DND-41 (cell line): ENCODE measurements at places on chromosomes 3 and 15.

DNA sequence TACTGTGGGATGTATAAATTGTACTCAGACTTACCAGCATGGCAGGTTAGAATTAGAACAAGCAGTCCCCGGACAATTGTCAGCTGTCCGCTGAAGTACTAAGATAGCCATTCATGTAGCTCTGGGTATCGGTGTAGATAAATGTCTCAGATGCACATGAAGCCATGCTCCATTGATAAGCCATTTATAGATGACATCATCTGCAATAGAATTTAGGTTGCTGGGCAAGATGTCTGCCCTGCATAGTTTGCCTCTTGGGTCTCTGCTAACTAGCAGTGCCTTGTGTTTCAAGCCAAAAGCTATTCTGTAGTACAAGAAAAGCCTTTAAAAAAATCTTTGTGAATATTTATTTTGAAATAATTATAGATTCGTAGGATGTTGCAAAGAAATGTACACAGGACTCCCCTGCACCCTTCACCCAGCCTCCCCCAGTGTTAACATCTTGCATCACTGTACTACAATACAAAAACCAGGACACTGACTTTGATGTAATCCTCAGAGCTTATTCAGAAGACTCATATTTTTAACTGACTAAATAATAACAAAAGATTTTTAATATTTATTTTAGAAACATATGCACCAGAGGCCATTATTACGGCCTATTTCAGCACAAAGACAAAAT lies 220.6 kb upstream of the THRB start:
- DNase-seq: no peak

- no peak for DNase-seq
Measured at GRCh38 chr15:101167411-101167752, 84.5 kb downstream of the CHSY1 start.

GRCh38 chr3:48194446-48195071 lies 6.3 kb upstream of the CDC25A start:
- peak; percentile 54 for DNase-seq

DNA sequence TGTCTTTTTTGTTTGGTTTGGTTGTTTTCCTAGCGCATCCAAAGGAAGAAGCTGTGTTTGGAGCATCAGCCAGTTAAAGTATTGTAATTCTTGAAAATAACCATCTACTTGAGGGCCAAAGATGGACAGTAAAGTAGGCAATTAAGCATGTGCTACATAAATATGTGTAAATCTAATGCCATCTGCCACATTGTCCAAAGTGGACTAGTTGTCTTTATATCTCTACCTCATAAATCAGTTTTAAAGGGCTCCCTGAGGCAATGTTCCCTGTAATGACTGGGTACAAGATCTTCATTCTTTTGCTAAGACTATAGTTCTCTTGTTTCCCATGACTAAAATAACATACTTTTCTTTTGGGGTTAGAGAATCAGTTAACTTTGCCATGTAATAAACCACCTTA lies 460.0 kb upstream of the RARB start:
- no peak for DNase-seq

GRCh38 chr3:40417845-40418543 lies 31.0 kb downstream of the ENTPD3 start:
- DNase-seq: no peak

DNA sequence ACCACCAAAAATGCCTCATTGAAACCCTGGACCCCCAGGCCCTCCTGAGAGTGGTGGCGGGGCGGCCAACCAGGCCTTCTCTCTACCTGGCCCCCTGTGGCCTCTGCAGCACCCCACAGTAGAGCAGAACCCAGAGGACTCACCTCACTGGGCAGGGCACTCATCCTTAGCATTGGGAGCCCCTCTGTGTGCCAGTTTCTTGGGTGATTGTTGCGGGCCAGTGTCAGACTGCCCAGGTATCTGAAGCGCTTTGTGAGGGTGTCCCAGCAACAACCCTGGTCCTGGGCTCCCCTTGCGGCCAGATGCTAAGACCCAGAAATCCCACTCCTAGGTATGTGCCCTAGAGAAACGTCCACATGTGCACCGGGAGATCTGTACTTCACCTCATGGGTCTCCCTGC lies 20.7 kb upstream of the MRPS22 start:
- no peak for DNase-seq

GRCh38 chr15:36356978-36357601 lies 222.3 kb upstream of the CDIN1 start:
- DNase-seq: no peak

DNA sequence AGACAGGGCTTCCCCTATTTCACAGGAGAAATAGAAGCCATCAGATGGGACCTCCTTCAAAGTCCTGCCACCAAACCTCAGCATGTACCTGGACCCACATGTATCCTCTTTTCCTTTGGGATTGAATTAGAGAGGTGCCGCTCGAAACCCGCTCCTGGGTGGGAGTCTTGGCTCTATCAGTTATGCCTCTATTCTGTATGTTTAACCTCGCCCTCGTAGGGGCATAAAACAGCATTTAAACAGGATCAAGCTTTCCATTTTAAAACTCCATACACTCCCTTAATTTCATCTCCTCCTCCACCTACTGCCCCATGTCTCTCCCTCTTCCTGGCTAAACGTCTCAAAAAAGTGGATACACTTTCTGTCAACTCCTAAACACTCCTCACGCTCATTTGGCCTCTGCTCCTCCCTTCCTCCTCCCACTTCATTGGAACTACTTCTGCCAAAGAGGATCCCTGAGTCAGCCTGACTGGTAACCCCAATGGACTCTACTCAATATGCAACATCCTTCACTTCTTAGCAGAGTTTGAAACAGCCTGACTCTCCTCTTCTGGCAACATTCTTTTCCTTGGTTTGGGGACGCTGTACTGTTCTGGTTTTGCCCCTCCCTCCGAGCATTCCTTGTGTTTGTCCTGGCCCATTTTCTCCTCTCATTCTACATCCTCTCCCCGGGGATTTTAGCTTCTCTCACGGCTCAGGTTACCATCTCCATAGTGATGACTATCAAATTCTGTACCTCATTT lies 23.0 kb upstream of the MUC20 start:
- no peak for DNase-seq

GRCh38 chr3:12750658-12751071 lies 8.4 kb downstream of the TMEM40 start:
- no peak for DNase-seq

DNA sequence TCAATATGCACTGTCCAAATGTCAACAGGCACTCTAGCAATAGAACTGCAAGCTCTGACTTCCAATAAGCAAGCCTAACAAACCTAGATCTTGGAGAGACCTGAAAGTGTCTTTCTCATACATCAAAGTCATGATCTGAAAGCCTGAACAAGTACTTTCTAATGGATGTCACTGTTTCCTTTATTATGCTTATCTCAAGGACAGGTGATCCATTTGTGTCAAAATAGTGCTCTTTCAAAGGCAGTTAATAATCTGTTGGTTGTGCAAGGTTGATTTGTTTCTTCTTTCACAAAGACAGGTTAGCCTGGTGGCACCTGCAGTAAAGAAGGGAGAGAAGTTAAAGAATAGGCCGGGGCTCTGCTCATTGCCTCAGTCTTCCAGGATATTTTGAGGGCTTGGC lies 146.8 kb downstream of the EPHB1 start:
- no peak for DNase-seq

DNA sequence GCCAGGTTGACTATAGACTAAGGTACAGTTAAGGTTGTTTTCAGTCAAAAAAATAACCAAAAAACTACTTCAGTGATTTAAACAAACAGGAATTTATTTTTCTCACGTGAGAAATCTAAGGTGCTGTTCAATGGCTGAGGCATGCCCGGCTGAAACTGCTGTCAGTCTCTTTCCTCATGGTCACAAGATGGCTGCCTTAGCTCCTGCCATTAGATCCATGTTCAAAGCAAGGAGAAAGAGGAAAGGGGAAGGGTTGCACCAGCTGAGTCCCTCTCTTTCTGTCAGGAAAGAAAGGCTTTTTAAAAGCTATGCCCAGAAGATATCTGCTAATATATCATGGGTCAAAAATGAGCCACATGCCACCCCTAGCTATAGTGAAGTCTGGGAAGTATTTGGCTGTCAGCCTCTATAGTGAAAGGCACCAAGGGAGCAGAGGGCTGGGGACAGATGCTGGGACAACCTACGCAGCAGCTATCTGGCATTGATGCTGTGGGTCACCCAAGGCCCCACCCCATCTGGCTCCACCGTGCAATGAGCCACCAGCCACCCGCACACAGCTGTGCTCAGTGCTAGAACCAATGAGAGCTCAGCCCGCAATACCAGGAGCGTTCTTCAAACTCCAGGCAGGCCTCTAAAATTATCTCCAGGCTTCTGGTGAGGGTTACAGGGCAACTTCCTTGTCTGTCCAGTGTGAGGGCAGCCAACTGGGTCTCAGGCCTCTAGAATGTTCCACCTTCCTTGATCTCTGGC lies 64.7 kb upstream of the GATA2 start:
- DNase-seq: no peak

- DNase-seq: no peak
Measured at GRCh38 chr3:194941956-194942511, 256.4 kb downstream of the FAM43A start.

DNA sequence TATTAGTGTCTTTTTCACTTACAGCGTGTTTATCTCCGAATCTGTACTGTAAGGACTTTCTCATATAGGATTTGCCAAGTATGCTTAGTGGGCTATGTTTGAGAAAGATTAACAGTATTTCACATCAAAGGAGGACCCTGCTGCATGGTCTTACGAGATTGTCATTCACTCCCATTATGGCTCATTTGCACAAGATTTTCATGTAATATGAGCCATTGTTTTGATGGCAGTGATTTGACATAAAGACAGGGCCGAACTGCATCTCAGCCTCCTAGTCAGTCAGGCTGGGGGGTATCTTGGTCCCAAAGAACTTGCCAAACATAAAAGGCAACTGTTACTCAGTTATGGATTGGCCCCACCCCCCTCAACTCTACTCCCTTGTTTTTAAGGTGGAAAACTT lies 205.9 kb downstream of the ZIC1 start:
- no peak for DNase-seq

DNA sequence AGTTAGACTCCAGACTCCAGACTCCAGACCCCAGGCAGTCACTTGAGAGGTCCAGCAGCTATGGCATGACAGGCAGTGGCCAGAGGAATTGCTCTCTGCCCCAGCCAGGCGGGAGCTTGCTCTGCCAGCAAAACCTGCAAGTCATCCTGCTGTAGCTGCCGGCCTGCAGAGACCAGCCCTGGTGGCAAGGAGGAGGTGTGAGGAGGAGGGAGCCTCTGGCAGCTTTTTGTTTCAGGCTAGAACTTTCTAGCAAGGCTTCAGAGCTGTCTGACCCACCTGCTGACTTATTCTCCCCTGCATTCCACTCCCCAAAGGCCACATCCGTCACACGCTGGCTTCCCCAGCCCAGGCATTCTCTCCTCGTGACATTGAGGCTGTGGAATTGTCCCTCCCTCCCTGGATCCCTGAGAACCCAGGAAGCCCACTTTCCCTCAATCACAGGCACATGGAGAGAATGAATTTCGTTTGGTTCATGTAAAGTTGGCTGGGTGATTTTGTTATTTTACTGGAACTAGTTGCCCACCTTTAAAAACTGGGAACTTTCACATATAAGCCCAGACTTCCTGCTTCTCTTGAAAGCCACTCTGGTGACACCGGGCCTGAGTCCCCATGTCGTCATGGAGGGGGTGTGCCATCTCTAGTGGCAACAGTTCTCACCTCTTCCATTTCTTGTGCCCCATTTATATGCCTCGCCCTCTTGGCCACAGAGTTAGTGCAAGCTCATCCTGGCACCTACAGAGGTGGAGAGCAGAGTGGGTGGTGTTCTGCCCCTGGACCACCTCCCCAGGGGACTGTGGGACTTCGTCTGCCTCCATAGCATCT lies 82.7 kb downstream of the ABHD5 start:
- no peak for DNase-seq

DNA sequence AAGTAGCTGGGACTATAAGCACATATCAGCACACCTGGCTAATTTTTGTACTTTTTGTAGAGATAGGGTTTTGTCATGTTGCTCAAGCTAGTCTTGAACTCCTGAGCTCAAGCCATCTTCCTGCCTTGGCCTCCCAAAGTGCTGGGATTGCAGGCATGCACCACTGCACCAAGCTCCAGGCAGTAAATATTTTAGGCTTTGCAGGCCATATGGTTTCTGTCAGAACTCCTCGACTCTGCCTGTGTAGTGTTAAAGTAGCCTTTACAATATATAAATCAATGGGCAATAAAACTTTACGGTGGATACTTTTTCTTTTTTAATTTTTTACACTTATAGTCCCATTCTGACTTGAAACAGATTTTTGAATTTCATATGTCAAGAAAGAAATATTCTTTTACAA lies 41.6 kb downstream of the DAG1 start:
- DNase-seq: no peak

- no peak for DNase-seq
Measured at GRCh38 chr3:181278468-181279238, 289.1 kb upstream of the DNAJC19 start.

- DNase-seq: peak; percentile 62
Measured at GRCh38 chr3:187737368-187738070, 7.7 kb downstream of the BCL6 start.

DNA sequence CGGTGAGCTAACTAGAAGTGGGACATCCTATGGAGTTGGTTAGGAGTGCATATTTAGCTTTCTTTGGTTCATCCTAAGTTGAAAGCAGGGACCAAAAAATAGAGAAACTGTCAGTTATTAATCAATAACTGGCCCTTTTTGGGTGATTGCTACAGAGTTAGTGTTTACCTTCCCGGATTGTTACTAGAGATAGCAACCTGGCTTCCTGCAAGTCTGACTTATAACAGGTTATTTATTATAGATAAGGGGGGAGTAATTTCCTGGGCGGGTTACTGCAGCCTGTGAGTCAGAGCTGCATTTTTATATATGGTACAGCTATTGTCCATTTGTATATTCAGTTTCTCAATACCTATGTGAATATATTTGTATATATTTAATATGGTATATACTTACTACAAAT lies 522.0 kb downstream of the MFSD1 start:
- no peak for DNase-seq

GRCh38 chr3:49004352-49005302 lies 2.6 kb upstream of the WDR6 start:
- no peak for DNase-seq

- DNase-seq: no peak
Measured at GRCh38 chr3:100063929-100064461, 50.3 kb downstream of the FILIP1L start.

DNA sequence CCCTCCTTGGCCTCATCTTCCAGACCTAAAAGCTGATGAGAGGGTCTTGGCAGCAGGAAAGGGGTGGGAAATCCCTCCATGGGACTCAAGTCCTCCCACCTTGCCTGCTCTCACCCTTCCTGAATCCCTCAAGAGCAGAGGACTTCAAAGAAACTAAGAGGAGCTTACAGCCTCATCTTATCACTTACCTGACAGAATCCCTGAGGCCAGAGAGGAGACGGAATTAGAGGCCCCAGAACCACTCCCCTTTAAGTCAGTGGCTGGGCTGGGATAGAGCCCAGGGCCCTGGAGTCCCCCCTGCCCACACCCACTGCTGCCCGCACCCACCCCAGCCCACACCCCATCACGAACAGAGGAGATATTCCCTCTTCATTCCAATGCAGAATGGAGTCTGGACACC lies 15.2 kb downstream of the LOXL1 start:
- DNase-seq: no peak

DNA sequence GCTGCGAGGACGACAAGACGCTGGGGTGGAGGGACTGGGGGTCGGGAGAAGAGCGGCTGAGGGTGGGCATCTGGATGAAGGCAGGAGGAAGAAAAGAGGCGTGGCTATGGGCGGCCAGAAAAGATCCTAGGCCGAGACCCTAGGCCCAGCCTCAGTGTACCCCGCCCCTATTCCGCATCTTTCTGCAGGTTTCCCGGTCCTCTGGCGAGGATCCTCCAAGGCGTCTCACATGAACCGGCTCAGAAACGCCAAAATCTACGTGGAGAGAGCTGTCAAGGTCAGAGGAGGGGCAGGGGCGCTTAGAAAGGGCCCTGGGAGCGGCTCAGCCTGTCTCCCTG lies 340 bp downstream of the TTLL3 start:
- no peak for DNase-seq
